ENCODE measurements at places on chromosomes 3 and 15.

GRCh38 chr3:104396974-104397669 lies 969.6 kb upstream of the ALCAM start:
- DNase-seq: no peak

DNA sequence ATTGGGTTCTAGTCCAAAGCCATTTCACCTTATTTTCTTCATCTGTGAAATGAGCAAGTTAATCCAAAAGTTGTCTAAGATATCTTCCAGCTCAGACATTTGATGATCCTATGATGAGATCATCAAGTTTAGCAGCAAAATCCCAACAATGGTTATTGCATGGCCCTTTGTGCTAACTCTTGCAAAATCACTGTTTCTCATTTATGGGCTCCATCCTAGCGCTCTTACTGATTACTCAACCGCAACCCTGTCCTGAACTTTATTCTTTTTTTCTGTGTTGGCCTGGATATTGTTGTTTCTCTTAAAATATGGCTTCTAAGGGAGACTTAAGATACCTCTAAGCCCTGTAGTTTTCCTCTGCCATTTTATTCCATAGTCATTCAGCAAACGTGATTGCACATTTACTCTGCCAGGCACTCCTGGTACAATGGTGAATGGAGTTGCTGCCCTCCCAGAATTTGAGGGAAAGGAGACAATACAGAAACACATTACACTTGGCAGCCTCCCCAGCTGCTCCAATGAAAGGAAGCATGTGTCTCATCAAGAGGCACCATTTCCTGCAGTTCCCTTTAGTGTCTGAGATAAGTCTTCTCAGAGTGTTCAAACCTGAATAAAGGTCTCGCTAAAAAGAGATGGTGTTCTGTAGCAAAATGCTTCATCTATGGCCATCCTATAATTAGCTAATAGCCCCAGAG lies 4.4 kb downstream of the GXYLT2 start:
- DNase-seq: no peak

- DNase-seq: no peak
Measured at GRCh38 chr3:9179826-9180763, 69.4 kb downstream of the SRGAP3 start.

DNA sequence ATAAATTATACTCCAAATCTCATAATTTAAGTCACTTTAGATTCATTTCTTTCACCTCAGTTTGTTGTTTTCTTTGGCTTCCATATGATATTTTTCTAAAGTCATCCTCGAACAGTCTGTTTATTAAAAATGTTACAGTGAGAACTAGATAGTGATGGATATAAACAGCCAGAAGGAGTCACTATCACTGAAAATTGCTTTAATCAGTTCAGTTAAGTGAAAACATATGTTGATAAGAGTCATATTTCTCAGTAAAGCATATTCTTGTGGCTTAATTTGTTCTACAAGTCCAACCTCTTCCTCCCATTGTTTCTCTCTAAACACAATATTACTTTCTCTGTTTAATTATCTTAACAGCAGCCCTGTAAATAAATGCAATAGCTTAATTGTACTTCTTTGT lies 427.5 kb upstream of the ALCAM start:
- DNase-seq: no peak

DNA sequence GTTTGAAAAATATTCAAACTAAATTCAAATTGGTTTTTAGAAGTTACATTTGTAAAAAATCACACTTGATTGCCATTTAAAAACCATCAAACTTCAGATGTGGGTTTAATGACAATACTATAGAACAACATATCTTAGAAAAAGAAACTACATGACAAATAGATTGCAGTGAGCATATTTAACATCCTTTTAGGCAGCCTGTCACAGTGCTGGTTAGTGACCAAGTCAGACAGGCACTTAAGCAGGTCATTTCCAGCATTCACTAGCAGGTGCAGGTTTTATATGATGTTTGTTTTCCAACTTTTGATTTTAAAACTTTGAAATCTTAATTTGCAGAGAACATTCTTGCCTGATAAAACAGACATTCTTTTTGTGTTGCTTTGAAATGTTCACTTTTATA lies 115.7 kb downstream of the MBNL1 start:
- no peak for DNase-seq

DNA sequence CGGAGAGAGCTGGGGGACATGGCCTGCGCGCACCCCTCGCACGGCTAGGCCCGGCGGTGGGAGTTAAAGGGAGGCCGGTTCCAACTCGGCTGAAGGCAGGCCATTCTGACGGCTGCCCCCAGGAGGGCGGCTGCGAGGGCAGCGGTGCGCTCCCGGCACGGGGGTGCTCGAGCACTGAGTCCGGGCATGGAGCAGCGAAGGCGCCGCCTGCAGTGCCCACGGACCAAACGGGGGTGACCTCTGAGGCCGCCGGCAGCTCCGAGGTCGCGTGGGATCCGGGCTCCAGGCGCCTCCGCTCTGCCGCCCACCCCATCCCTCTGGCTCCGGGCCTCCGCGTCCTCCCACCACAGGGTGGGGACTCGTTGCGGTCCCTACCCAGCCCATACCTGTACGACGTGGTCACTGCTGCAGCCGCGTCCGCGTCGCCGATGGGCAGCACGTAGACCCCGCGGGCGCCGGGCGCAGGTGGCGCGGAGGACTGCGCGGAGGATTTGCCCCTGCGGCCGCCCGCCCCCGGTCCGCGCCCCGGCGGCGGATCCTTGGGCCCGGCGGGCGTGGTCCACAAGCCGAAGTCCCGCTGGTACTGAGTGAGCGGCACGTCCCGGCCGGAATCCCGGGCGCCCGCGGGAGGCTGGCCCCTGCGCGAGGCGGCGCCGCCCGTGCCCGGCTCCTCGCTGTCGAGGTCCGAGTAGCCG lies 469 bp downstream of the MAP6D1 start:
- peak; percentile 4 for DNase-seq

- no peak for DNase-seq
Measured at GRCh38 chr3:170040418-170040817, 2.6 kb downstream of the GPR160 start.

DNA sequence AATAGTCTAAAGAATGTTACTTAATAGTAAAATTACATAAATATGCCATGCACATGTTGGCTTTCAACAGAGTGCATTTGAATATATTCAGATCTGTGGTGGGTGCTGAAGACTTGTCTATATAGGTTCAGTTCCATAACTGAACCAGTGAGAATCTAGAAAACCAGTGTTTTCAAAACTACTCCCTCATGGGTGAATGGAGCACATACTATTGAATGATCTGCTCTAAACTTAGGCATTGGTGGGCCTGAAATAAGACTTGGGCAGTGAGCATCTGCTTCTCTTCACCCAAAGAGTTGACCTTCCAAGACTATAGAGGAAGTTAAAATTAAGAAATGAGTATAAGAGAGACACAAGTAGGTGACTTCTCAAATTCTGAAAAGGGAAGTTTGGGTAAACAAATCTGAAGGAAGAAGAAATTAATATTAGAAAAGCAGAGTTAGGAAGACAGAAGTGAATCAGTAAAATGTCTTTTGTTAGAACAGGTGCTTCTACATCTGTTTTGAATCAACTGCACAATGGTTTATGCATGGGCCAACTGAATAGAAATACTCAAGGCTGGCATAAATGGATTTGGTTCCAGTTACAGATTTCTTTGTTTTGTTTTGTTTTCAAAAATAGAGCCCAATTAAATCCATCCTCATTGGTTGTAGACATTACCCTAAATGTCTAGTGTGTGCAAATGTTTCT lies 19.3 kb downstream of the ALCAM start:
- no peak for DNase-seq

DNA sequence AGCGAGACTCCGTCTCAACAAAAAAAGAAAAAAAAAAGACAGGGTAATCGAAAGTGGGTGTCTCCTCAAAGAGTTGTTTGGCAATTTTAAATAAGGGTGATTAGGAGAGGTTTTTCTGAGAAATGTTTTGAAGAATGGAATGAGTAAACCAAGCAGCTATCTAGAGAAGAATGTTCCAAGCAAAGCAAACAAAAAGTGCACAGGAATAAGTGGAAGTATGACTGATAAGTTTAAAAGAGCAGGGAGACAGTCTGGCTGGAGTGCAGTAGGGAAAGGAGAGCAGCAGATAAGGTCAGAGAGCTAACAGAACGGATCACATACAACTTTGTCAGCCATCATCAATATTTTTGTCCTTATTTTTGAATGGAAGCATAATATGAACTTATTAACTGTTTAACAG lies 853.5 kb downstream of the TUSC7 start:
- DNase-seq: no peak

- DNase-seq: no peak
Measured at GRCh38 chr3:21920421-21920861, 169.4 kb upstream of the ZNF385D start.

GRCh38 chr3:126916546-126916945 lies 66.4 kb upstream of the PLXNA1 start:
- DNase-seq: no peak

GRCh38 chr15:93030430-93031102 lies 58.4 kb downstream of the RGMA start:
- peak; percentile 27 for DNase-seq

- DNase-seq: no peak
Measured at GRCh38 chr3:2793987-2794386, 316.2 kb downstream of the IL5RA start.

DNA sequence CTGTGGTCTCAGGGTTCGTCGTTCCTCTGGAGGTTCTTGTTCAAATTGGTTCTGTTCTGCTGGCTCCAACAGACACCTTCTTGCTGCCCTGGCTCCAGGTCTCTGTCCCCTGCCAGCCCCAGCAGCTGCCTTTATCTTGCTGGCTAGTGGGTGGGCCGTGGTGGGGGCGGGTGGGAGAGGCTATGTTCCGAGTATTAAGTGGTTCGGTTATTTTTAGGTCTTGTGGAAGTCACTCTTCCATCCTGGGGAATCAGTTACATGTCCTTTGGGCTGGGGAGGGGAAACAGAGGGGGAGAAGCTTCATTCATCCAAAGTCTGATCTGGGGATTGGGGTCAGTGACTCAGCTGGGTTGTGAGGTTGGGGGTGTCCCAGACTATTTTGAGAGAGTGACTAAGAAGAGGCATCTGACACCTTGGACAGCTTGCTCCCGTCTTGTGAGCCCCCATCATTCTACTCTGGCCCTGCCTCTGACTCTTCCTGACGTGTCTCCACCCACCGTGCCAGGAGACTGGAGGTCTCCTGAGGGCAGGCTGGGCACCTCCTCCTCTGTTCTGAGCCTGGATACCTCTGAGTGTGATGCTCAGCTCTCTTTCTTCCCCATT lies at the start of gene XIRP1:
XIRP1 (minus strand) TSS at position 106 of the 603 bp plus-strand sequence. CDS start 3,150 bp downstream, outside the sequence.
- peak; percentile 31 for DNase-seq

DNA sequence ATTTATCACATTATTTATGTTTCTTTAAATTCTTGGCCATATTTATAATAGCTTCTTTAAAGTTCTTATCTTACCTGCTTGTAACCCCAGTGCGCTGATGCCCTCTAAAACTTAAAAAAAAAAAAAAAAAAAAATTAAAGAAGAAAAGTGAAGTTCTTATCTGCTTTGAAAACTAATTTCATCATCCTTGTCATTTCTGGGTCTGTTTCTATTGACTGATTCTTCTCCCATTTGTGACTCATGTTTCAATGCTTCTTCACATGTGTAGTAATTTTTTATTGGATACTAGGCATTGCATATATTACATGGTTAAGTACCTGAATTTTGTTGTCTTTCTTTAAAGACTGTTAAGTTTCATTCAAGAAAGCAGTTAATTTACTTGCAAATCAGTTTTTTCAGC lies 3.4 kb upstream of the SEC22A start:
- DNase-seq: no peak

DNA sequence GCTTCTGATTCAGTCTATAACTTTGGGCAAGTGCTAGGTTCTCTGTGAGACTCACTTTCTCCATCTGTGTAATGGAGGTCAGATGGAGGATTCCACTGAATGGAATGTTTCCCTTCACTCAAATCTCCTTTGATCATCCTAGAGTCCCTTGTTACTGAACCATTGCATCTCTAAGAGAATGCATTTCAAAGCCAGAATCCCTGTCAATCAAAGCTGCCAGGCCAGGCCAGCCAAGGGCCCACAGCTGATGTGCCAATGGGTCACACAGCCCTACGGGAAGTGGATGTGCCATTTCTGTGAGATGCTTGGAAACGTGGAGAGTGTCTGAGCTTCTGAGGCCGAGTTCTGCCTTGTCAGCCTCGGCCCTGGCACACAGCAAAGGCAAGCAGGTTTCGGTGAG lies 32.4 kb downstream of the SCN5A start:
- no peak for DNase-seq

GRCh38 chr15:78879517-78880241 lies 7.0 kb downstream of the MORF4L1 start:
- no peak for DNase-seq

DNA sequence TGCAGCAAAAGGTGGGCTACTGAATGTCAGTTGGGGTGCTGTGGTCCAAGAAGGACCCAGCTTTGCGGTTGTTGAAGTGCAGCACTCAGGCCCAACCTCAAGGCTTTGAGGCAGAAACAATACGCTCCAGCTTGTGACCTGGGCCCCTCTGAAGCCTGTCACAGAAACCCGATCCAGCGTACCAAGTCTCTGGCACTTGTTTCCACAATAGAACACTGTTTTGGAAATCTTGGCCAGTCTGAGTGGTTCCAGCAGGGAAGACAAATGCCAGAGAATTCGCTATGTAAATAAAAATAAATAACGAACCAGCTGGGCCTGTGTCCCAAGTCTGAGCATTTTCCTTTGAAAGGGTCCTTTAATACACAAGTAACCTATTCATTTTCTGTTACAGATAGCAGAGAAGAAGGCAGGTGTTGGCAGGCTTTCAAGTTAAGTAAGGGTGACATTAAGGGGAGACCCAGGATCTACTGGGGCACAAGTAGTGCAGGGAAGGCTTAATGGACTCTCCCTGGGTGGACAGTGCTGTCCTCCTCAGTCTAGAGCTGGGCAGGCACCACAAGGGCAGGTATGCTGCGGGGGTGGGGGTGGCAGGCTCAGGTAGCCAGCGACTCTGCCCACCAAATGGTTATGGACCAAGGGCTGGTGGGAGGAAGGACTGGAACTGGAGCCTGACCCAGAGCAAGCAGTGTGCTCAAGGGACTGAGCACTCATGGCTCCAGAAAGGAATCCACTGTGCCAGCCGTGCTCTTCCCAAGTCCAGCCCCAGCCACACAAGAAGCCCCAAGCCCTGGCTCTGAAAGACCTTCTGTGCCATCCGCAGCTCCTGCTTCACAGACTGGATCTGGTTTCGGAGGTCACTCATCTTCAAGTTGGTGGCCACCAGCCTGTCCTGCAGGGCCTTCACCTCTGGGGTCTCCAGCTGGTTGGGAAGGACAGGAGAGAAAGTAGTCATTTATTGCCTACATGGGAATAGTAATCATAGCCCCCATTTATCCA lies 26.3 kb downstream of the CCDC13 start:
- no peak for DNase-seq

DNA sequence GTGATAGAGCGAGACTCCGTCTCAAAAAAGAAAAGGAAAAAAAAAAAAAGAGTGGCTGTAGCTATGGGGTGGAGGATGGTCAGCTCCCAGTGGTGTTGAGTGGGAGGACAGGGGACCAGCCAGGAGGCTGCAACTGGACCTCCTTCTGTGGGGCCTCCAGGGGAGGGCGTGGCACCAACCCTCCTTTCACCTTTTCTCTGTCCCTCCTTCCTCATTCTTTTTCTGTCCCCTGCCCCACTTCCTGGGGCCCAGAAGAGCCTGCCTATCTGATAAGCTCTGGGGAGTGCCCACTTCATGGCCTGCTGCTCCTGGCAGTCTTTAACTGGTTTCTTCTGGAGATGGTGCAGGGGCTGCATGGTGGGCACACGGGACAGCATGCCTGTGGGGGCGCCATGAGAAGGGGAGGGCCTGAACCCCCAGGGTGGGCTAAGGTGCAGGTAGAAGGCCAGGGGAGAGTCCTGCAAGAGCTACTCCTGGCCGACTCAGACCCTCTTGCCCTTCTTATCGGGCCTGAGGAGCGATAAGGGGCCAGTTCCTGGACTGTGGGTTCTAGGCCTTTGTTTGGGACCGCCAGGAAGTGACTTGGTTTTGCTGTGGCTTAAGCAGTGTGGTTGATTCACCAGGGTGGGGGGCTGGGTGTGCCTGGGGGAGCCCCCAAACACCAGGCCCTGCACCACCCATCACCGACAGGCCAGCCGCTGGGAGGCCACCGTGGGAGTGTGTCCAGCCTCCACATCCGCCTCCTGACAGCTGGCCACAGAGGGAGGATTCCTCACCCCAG lies 49.4 kb upstream of the FLNB start:
- DNase-seq: no peak
